ENCODE measurements at places on chromosomes 16 and 17. TPM values are rescaled to one million over a fixed set of nuclear protein-coding genes. Genes with fewer than 3 reads are reported as not detected.

GRCh38 chr17:15122857-15123256, 142.3 kb downstream of the PMP22 start:
- no peak for DNase-seq

GRCh38 chr16:23826528-23827045, 9.2 kb upstream of the PRKCB start:
- no peak for DNase-seq

DNA sequence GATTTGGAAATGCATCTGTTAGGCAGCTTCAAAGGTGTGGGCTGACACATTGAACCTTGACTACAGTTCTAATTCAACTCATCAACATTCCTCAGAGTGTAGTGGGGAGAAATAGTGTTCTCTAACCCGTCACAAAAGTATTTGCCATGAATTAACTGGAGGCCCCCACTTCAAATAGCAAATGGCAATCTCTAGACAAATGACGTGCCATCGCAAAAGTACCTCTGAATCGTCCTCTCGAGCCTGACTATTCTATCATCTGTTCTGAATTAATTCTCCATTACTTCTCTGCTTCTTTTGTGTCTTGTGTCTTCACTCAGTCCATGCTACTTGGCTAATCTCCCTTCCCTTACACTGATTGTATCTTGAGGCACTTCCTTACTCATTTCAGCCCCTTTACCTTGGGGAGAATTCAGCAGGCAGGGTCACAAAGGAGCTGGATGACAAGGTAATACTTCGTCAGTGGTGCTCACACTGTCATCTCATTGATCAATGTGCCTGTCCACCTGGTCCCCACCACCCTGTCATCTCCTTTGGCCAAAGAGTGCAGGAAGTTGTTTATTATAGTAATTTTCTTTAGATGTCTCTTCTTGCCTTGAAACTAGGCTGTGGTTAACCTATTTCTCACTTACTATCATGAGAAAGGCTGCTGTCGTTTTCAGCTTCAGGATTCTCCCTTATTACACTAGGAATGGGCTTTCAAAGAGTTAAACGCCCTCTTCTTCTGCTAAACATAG, 108.4 kb downstream of the SYCE1L start:
- DNase-seq = no peak

DNA sequence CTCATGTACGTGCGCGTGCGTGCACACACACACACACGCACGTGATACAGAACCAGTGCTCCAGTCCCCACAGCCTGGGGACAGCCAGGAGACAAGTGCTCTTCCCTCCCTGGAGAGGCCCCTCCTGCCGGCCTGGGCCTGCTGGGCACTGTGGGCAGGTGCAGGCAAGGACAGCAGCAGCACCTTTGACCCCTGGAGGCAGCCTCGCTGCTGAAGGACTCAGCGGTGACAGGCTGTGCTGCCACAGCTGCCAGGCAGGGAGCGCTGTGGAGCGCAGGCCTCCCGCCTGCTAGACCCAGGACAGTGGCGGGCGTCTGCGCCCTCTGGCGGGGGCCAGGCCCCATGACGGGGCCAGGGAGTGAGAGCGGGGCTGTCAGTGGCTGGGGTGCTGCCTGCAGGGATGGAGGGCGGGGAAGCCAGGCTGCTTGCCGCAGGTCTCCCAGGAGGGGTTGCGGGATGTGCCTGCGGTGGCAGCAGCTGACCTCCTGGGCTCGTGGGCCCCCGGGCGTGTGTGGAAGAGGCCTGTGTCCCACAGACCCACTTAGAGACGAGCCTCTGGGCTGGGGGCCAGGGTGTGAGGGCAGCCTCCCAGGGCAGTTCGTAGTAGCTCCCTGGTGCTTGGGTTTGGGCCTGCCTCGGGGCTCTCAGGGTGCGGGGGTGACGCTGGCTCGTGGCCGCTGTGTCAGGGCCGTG, 63.5 kb upstream of the PVALEF start:
- DNase-seq = peak; percentile 80

- DNase-seq = no peak
These were observed 159.1 kb downstream of the SKAP1 start for GRCh38 chr17:48270899-48271298.

DNA sequence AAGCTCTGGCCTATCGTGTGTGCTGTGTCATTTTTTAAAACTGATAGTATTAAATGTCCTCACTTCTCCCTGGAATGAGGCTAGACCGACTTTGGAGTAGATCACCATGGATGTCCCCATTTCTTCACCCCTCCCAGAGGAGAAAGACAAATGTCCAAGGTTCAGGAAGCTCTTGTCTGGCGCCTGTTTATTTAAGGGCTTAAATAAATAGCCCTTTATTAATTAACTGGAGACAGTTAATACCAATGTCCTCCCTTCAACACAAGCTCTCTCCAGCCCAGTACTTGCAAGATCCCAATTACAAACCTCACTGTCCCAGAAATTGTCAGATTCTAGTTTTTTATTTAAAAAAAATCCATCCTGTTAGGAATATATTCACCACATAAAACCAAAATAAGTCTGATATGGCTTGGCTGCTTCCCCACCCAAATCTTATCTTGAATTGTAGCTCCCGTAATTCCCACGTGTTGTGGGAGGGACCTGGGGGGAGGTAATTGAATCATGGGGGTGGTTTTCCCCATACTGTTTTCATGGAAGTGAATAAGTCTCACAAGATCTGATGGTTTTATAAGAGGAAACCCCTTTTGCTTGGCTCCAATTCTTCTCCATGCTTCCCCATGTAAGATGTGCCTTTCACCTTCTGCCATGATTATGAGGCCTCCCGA, 344.4 kb downstream of the SHISA9 start:
- DNase-seq = peak; percentile 11

DNA sequence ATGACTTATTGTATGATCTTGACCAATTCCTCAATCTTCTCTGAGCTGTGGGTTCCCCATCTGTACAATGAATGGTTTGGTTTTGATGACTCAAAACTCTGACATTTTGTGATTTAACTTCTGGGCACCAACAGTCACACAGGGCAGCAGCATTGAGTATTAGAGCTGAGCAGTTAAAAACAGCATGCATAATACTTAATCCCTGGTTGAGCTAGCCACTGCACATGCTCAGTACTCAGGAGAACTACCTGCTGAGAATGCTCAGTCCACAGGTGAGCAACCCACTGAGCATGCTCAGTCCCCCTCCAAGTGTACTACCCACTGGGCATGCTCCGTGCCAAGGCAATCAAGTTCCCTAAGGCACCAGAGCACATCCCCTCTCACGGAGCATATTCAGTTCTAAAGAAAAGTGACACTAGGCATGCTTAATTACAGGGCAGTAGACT, 68.7 kb downstream of the AIPL1 start:
- DNase-seq = no peak

- no peak for DNase-seq
These were observed 2.5 kb downstream of the DCAKD start for GRCh38 chr17:45048795-45049563.

KIF22 gene
- total RNA-seq = 21.6 TPM

SIRT7 gene
- total RNA-seq = 58.1 TPM

AATK gene
- 14.2 TPM for total RNA-seq

NGFR gene
- 10.3 TPM for total RNA-seq

NOL3 gene
- 79.0 TPM for total RNA-seq

Measured in mucosa of gallbladder (tissue), 1 donor.